DMS53 (cell line): ENCODE measurements at places on chromosomes 3 and 15.

DNA sequence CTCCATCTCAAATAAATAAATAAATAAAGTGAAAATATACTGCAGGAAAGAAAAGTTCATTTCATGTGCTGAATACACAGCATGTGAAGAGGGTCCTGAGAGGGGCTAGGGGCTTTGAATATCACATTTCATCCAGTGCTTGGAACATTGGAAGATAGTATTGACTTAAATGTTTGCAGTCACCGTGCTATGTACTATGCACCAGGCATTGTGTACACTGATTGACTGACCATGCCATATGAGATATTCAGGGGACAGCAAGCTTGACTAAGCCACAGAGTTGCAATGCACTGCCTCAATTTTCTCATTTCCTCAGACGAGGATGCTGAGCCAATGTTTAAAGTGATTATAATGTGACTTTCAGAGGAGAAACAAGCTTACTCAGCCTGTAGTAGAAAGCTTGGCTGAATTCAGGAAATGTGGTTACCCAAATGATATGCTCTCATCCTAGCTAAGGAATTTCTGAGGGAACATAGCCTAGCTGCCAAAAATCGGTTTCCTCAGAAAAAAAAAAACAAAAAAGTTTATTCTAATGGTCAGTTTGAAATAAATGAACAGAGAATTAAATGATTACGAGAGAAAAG lies 557.9 kb downstream of the FGF12 start:
- DNase-seq = no peak

- DNase-seq = peak; percentile 10
These were observed 345.3 kb downstream of the CHST2 start for GRCh38 chr3:143464850-143465249.

DNA sequence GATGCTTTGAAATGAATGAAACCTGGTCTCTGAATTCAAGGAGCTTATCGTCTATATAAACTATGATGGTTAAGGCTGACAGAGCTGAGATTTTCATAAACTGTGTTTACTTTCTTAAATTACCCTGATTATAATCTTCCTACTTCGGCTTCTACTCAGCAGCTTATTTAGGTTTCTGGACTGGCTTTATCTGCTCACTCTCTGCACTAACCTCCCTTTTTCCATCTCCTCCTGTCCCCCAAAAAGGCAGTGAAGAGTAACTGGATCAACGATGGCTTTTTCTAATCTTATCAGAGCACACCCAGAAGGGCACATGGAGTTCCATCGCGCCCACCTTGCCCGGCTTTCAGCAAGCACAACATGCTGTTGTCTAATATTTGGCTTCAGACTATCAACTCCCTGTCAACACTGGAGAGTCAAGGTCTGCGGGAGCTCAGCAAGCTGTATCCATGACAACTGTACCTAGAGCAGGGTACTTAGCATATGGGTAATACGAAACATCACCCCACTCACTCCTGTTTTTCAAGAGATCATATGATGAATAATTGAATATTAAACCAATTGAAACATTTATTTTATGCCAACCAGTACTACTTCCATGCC lies 417.3 kb downstream of the GABRB3 start:
- DNase-seq = no peak

DNA sequence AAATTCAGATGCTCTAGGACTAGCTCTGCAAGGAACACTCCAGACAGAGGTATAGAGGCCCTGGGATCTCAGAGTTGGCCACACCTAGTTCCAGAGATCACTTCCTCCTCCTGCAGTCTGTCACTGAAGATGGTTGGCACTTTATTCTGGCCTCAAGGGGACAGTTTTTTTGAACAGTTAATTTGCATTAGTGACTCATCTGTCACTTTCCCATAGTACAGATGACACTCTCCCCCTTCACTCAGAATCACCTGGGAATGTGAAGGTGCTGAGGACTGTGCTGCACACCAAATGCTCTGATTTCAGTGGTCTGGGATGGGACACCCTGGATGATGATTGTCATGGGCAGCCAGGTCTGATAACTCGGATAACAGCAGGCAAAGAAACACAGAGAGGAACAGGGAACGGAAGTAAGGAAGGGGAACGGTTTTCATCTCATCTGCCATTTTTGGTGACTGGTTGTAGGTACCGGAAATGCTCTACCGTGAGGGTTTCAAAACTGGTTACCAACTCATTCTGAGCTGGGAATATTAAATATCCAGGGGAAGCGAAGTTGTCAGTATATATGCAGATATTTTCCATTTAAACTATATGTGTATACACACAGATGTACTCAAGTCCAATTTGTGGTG lies 232.5 kb upstream of the ST8SIA2 start:
- peak; percentile 38 for DNase-seq

DNA sequence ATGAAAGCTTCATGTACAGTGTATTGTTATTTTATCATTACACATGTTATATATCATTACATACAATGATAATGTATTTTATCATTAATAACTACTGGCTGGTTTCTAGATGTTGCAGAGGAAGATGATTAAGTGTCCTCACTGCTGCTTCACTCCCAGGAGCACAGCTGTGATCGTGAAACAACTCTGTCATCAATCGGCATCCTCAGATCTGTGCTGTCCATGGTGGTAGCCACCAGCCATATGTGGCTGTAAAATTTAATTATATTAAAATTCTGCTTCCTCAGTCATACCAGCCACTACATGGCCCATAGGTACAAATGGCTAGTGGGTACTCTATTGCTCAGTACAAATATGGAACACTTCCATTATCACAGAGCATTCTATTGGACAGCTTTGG lies 379.4 kb upstream of the CFAP20DC start:
- no peak for DNase-seq

- peak; percentile 5 for DNase-seq
These were observed 2.8 kb upstream of the RTP2 start for GRCh38 chr3:187705164-187705563.

GRCh38 chr15:91209726-91210125 lies 109.7 kb downstream of the SV2B start:
- no peak for DNase-seq

DNA sequence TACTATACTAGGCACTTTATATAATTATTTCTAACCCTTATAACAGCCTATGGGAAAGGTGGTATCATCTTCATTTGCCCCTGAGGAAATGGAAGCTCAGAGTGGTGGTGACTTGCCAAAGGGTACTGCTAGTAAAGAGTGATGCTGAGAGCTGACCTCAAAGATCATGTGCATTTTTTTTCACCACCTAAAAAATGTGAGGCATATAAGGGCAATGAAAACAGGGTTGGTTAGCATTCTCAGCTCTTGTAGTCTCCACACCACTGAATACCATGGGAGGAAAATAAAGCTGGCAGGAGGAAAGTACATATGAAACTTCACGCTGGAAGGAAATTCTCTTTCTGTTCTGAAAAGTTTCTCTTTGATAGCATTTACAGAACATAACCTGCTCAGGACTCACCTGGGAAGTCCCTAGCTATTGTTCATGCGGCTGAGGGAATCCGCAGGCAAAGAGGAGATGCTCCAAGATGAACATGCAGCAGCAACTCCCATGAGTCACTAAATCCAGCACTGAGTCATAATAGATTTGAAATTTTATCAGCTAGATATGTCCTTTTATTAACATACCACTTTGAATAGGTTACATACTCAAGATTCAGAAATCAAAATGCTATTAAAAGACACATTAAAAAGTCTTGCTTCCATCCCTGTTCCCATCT lies 17.3 kb downstream of the FAIM start:
- no peak for DNase-seq

DNA sequence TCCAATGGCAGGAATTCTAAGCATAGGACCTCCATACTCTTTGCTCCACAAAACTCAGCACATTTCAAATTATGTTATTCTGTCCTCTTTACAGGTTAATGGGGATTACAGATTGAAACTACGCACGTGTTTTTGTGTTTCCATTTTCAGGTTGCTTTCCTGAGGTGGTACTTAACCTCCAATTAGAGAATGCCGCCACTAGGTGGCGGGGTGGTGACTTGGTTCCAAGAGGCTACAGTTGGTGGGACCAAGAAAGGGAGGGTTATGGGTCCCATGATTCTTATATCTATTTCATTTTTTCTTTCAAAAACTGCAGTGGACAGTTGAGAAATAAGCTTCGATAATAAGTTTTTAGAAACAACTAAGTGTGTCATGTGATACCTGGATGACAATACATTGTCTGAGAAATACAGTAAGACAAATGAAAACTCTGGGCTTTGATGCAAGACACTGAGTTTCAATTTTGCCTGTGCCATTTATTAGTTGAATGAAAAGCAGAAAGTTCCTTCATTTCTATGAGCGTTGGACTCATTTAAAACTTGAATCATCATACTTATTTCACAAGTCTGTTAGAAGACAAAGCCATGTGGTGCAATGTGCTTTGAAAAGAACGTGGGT lies 539.0 kb downstream of the FGF12 start:
- DNase-seq = peak; percentile 74

DNA sequence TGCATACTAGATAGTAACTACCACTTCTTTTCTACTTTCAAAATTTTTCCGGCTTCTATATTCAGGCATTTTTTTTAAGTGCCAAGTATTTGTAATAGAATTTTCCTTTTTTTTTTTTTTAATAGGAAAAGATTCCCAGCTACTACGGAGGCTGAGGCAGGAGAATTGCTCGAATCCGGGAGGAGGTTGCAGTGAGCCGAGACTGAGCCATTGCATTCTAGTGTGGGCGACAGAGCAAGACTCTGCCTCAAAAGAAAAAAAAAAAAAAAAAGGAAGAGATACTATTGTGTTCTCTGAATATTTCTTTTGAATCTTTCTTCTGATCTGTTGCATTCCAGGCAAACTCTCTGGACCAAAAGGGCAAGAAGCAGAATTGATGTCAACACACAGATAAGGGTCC lies 557.3 kb downstream of the FGF12 start:
- DNase-seq = no peak

GRCh38 chr3:38108649-38109579 lies 28.0 kb downstream of the ACAA1 start:
- no peak for DNase-seq

DNA sequence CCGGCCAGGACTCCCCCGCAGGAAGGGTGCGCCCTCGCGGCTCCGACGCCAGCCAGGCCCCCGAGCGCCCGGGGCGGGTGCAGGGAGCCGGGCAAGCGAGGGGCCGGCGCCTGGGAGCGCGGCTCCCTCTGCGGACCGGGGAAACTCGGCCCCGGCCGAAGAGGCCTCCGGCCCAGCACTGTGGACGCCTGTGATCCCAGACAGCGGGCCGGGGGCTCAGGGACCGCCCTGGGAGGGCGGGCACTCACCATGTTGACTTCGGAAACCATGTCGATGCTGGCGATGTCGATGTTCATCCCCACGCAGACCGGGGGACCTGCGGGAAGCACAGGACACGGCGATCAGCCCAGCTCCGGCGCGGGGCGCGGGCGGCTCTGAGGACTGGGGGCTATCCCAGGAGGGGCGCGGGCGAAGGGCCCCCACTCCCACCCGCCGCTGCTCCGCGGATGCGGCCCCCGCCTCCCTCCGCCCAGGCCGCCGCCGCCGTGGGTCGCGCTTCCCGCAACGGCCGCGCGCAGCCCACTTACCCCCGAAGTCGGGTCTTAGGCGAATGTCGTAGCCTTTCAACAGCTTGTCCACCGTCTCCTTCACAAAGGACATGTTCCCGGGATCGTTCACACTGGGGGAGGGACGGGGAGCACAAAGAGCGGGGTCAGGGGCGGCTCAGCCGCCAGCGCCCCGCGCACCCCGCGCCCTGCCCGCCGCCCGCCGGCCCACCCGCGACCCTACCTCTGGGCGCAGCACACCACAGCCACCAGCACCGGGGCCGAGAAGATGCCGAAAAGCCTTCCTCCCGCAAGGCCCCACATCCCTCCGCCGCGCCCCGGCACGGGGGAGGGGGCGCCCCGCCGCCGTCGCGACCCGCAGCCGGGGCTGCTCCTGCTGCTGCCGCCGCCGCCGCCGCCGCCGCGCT lies at the start of gene GABRB3:
TSS of gene GABRB3 (minus strand) at position 913 of the 913 bp plus-strand sequence.
- no peak for DNase-seq

DNA sequence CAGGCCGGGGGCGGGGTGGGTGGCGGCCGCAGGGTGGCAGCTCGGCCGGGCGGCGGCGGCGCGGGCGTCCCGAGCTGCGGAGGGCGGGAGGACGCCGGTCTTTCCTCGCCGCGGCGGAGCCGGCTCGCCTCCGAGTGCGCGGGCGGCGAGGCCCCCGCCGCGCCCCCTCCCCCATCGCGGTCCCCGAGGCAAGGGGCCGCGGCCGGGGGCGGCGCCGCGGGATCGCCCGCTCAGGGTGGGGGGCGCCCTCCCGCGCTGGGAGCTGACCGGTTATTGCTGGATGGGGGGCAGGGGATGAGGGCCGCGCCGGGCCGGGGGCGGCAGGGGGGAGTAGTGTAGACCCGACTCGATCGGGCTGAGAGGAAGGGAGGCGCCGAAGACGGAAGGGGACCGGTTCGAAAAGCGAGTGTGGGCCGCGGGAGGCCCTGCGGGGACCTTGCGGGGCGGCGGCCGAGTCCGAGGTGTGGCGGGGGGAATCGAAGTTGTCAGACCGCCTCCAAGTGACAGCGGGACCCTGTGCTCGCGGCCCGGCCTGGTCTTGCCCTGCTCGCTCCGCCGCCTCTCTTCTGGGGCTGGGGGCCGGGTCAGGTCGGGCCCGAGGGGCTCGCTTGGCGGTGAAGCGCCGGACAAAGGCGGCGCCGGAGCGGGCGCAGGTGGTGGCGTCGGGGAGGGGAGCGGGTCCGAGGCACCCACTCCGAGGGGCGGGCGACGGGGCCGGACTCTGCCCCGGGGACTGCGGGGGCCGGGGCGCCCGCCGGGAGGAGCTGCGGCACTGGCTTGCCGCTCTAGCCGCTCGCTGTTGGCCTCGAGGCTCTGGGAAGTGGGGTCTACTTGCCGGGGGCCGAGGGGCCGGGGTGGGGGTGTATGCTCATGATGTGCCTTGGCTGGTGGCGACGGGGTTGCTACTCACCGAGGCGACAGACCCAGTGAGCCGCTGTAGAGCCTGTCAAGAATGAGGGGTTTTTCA lies 1.1 kb downstream of the BAHD1 start:
- DNase-seq = peak; percentile 20

GRCh38 chr15:63038926-63039673 lies 3.4 kb upstream of the TPM1 start:
- DNase-seq = no peak

- DNase-seq = no peak
These were observed 143.8 kb downstream of the TPRA1 start for GRCh38 chr3:127446756-127447155.

DNA sequence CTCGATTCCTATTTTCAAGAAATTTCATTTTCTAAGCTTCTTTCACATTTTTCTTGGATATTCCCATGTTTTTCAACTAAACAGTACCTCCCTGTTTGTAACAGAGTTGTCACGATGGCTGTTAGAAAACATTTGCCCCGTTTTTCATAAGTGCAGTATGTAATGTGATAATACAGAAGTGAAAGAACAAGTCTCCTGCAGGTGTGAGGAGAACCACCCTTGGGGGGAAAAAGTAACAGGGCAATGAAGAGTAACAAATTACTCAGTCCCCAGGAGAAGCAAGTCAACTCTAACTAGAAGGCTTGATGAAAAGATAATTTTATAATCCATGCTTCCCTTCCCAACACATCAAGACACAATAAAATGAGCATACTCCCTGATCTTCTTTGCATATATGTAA lies 493.3 kb downstream of the FOXP1 start:
- no peak for DNase-seq

DNA sequence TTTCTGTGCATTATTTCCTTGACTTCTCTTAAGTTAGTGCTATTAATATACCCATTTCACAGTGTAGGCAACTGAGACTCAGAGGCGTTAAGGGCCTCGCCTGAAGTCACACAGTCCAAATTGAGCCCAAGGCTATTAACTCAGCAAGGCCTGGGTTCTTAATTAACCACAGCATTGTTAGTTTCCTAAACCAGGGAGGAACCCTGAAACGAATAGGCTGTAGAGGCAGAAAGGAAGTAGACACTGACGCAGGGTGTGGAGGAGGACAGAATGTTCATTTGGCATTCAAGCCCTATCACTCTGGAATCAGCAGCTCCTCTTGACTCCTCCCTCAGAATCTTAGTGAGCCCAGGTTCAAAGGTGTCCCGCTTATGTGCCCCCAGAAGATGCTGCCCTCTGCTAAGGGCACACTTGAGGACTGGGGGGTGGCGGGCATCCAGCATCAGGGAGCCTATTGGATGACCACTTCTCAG lies 13.9 kb downstream of the ARHGEF3 start:
- DNase-seq = no peak
